C1 segment of cervical spinal cord (tissue), 14 donors: ENCODE measurements at places on chromosomes 4 and X.

- DNase-seq: no peak
Observed at GRCh38 chr4:106868381-106869035, 167.6 kb downstream of the DKK2 start.

GRCh38 chrX:38882894-38883626 is 81.8 kb downstream of the MID1IP1 start:
- no peak for DNase-seq

DNA sequence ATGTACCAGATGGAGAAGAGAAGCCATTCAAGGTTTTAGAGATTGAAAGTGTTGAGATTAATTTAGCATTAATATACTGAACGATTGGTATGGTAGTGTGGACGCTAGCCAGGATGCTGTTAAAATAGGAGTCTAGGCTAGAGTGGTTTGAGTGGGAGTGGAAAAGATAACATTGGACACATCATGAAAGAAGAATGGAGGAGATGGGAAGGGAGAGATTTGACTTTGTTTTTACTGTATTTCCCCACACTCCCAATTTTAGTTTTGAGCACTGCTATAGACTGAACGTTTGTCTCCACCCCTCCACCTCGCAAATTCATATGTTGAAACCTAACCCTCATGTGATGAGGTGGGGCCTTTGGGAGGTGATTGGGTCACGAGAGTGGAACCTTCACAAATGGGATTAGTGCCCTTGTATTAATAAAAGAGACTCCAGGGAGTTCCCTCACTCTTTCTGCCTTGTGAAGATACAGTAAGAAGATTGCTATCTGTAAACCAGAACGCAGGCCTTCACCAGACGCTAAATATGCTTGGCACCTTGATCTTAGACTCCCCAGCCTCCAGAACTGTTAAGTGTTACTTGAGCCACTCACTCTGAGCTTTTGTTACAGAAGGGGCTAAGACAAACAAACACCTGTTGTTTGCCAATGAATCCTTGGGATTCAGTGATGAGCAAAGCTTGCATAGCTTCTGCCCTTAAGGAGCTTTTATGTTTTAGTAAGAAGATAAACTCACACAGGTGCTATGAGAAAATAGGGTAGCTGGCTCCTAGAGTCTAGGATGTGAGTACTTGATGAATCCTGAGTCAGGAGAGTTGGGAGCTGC is 25.8 kb downstream of the USP9X start:
- no peak for DNase-seq

DNA sequence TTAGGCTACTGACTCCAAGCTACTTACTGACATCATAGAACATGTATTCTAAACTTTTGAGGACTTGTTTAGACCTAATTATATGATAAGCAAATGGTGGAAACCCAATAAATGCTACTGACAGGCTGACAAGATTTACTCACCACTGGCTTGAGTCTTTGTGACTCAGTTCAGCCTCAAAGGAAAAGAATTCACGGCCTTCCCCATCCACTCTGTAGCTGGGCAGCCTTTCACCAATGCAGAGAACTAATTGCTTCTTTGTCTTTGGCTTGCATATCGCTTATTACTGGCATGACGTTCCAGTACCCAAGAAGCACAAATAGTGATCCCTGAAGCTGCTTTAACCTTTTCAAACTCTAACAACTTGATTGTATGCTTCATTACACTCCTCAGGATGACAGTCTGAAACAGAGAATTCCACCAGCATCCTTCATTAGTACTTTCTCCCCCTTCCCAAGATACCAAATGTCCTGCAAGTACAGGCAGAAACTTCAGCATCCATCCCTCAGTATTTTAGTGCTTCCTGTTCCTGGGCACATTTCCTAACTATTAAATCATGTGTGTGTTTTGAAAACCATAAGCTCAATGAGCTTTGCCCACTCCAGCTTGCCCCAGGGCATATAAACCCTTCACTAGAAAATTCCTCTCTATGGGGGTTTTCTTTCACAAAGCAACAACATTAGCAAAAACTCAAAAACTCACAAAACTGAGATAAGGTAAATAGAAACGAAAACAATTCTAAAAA is 298.1 kb upstream of the SLC7A11 start:
- no peak for DNase-seq

DNA sequence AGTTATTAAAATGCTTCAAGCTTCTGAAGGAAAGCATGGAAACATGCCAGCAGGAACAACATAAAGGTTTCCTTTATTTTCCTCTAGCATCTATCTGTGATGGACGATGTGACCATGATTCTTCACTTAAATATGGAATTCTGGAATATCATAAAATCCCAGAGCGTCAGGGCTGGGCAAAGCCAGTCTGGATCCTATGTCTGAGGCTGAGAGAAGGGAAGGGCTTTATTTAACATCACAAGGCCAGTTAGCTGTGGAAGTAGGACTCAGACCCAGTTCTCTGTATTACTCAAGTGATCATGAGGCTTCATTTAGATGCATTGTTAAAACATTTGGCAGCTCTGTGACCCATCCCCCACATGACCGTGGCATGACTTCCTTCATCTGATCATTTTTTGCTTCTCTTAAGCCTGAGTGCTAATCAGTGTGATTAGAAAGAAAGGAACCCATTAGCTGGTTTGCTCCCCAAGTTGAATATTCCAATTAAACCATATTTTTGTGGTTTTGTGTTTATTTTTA is 40.9 kb upstream of the EOLA2 start:
- no peak for DNase-seq

- no peak for DNase-seq
Observed at GRCh38 chrX:142503967-142504643, 299.0 kb upstream of the MAGEC2 start.

DNA sequence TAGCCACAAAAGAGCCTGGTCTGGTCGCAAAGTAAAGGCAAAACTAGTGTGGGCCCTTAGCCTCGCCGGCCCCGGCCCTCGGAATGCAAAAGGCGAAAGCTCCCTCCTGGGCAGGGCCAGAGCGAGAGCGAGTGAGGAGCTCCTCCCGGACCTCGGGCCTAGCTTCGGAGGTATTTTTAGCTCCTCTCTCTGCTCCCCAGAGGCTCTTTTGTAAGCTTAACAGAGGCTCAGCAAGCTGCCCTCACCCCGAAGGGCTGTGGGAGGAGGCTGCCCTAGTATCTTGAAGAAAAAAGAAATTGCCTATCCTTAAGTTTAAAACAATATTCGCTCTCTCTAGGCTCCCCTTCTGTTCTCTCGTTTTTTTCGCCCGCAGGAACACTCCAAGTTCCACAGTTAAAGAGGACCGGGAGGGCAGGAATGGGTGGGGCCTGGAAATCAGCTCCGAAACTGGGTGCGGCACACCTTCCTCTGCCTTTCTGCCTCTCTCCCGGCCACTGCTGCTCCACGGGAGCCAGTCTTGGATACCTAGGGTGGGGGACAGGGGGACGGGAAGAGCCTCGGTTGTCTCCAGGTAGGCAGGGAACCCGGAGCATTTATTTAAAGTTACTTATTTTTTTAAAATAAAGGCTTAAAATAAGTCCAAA is 12.1 kb downstream of the HAND2 start:
- no peak for DNase-seq

DNA sequence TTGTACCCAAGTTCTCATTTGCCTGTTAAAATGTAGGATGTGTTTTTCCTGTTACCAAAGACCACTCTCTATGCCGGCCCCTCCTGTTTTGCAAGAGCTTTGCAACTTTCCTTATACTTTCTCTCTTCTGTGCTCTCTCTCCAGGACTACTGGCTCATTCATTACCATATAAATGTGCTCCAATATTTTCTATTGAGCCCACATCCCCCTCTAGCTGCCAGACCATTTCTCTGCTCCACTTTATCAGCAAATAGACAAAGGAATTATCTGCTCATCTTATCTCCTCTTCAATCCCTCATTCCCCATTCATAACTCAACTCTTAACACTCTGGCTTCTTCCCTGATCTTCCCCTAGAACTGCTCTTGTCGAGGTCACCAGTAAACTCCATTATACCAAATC is 33.6 kb downstream of the RPGR start:
- DNase-seq: no peak

DNA sequence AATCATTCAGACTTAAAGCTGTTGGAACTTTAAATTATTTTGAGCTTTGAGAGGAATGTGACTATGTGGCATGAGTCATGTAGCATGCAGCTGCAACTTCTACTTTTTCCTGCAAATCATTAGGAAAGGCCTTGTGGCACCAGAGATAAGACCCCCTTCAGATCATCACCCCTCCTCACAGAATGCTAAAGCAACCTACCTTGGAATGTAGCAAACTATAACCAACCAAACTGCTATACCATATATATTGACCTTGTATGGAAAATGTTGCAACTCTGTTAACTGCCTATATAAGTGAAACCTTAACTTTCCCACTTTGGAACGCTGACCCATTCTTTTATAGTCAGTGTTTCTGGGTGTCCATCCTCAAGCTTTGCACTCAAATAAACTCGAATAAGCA is 32.0 kb downstream of the ATXN3L start:
- no peak for DNase-seq

DNA sequence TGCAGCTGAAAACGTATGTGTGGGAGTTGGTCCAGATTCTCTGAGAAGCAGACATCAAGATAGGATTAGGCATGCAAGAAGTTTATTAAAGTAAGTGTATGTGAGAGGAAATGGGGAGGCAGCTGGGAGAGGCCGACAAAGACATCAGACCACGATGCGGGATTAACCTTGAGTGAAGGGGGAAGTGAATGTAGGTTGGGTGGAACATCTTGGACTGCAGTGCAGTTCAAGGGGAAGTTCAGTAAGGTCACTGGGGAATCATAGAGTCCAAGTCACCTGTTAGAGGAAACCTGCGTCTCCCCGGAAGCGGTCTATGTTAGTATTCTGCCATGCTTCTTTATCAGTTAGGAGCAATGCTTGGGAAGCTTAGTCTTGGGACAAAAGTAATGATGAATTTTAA is 22.0 kb downstream of the CXCL8 start:
- no peak for DNase-seq

DNA sequence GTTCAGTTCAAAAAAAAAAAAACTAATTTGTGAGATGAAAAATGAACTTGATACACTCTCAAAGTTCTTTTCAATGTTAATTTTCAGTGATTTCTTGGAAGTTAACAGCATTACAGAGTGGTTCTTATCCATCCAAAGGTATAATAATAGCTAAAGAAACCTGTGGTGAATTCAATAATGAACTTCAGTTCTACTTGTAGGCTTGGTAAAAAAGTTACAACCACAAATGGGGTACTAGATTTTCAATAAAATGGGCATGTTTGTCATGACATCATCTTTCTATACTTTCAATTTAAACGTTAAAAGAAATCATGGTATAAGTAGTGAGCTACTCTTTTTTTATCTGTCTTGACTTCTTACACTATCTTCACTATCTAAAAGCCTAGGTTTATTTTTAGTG is 424.8 kb downstream of the CFAP47 start:
- no peak for DNase-seq

DNA sequence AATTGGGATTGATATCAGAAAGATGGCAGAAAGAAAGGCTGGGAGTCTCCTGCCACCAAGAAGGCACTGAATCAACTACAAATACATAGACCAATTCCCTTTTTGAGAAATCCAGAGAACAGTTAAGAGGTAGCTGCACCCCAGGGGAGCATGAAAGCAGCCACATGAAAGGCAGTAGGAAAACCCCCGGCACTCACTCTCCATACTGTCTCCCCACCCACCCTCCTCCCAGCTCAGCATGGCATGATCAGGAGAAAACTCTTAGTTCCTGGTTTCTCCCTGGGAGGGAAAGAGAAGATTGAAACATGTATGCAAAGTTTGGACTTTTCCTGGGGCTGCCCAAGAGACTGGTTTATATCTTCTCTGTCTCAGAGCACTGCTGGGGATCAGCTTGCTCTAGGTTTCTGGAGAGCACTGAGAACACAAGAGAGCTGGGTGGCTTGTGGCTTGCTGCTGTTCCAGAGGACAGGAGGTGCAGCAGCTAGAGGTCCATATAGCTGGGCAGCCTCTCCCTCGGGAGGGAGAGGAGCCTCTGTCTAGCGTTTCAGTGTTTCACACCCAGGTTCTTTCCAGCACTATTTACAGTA is 305.7 kb downstream of the PDGFC start:
- DNase-seq: no peak

DNA sequence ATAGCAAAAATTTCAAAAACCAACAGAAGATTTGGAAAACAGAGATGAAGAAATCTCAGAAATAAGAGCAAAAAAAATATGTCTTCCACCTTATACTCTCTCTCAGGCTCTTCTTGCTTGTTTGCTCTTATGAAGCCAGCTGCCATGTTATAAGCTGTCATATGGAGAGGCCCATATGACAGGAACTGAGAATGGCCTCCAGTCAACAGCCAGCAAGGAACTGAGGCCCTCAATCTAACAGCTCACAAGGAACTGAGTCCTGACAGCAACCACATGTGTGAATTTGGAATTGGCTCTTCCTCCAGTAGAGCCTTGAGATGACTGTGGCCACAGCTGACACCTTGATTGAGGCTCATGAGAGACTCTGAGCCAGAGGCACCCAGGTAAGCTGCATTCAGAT is 51.3 kb upstream of the MAOA start:
- no peak for DNase-seq

DNA sequence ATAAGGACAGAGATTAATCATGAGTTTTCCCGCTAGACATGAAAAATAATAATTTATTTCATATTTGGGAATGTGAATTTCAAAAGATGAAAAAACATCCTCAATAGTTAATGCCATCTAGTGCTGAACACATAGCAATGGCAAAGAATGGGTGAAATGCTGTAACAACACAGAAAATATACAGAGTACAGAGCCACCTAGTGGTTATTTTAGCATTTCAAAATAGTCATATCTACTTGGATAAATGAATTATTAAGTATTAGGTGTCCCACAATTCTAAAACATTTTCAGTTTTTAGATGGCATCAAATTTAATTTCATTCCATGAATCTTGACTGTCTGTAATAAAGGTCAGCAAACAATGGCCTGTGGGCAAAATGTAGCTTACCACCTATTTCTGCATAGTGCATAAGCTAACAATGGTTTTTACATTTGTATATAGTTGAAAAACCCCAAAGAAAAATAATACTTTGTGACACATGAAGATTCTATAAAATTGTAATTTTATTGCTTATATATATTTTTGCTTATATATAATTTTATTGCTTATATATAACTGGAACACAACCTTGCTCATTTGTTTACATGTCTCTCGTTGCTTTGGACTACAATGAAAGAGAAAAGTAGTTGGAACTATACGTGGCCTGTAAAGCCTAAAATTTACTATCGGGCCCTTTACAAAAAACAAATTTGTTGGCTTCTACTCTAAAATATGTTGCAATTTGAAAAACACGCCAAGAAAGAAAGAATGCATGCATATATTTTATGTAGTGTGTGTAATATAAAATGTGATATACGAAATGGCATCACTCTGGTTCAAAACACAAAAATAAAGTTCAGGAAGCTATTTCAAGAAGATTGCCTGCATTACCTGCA is 99.1 kb upstream of the FAM47C start:
- no peak for DNase-seq

GRCh38 chr4:77433418-77433733 is 172.2 kb upstream of the CXCL13 start:
- DNase-seq: no peak

DNA sequence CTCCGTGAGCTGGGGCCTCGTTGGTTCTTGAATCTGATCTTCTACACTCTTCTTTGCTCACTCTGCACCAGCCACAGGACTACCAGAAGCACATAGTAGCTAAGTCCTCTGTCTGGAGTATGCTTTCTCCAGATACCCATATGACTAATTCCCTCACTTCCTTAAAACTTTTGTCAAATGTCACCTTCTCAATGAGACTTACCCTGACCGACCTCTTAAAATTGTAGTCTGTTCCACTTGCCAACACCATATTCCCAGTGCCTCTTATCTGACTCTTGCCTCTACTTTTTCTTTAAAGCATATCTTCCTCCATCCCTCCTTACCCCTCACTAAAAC is 10.0 kb downstream of the PARM1 start:
- DNase-seq: no peak

- no peak for DNase-seq
Observed at GRCh38 chr4:15145709-15146108, 143.4 kb downstream of the CPEB2 start.
